ENCODE measurements at places on chromosomes 12 and 14.

DNA sequence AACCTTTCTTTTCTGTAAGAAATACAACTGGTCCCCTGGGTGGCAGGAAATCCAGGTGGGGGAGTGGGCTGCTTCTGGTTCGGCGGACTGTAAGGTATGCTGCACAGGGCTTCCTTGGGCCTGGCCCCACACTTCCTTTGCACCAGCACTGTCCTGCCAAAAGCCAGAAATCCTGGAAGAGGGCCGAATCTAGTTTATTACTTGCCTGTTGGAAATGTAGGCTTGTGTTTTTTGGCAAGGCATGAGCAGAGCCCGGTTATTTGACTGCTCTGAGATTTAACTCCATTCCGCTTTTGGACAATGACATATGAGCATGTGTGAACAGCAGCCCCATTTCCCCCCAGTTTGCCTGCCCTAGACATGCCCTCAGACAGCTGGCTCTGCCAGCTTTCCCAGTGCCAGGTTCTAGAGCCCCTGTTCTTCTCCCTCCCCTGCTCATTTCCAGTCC lies 86.6 kb downstream of the BORCS5 start:
- DNase-seq, result no peak

DNA sequence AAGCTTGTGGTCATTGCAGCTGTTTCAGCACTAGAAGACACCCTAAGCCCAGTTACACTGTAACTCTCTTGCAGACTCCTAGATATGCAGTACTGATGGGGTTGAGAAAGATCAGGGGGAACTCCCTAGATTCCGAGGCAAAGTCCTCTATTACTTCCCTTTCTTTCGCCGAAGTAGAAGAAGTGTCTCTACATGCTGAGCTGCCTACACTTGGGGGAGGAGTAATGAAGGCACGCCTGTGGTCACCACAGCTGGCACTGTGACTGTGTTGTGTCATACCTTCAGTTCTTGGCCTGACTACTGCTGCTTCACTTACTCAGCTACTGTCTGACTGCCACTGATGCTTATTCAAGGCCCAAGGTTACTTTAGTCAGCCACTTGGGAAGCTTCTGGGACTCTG lies 35.1 kb upstream of the RPL10L start:
- no peak for DNase-seq

GRCh38 chr14:73007835-73008234 lies 19.1 kb downstream of the ZFYVE1 start:
- no peak for DNase-seq

DNA sequence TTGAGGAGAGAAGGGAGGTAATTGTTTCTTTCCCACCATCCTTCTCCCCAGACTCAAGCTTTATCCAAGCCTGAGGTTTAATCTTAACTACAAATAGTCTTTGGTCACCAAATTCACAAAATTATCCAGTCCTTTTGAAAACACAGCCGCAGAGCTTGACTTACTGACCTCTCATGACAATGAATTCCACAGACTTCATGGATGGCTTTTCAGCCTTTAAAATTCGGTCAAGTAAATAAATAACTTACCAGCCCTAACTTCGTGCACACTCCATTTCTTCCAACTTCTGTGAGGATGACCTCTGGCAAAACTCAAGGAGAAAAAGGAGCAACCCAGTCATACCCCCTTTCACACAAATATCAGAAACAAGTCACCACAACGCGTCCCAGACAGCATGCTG lies 137.0 kb upstream of the CDKN3 start:
- no peak for DNase-seq

DNA sequence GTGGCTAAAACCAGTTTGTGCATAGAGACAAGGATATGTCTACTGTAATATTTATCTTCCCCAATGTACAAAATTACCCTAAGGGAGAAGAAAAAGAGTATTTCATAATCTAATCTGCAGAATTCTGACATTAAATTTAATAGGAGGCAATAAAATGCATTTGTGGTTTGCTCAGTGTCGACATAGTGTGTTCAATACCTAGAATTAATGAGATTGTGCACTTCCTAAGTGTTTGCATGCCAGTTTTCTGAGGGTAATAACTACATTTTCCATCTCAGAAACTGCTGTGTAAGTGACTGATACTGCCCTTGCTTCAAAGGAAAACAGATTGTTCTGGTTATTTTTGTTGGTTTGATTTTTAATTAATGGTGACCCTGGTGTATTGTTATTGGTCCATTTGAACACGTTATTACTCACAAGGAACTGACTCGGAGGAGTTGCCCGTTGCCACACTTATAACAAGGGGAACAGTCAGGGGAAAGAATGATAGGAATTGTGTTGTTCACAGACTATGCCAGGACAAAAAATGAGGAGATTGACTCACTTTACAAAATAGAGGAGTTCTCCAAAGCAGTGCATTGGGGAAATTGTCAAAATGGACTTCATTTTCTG lies 960.3 kb upstream of the TMEM132C start:
- DNase-seq, result no peak

GRCh38 chr12:65956056-65956738 lies 131.9 kb downstream of the HMGA2 start:
- no peak for DNase-seq

DNA sequence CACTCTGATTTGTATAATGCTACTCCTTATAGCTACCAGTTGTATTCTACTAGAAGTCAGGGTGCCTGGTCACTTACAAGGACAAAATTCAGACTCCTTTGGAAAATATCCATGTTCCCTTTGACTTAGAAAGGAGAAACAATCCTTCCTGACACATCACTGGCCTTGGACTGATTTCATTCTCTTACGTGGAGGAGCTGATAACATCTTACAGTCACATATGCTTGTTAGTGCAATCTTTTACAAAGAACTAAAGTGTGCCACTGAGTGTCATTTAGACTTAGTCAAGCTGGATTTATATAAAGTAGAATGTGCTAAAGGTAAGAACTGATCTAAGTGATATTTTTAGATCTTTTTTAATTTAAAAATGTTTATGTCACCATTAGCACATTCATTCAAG lies 131.0 kb upstream of the TMTC2 start:
- no peak for DNase-seq

- peak; percentile 88 for DNase-seq
Observed at GRCh38 chr14:106790189-106791036, 1264.0 kb downstream of the TMEM121 start.

DNA sequence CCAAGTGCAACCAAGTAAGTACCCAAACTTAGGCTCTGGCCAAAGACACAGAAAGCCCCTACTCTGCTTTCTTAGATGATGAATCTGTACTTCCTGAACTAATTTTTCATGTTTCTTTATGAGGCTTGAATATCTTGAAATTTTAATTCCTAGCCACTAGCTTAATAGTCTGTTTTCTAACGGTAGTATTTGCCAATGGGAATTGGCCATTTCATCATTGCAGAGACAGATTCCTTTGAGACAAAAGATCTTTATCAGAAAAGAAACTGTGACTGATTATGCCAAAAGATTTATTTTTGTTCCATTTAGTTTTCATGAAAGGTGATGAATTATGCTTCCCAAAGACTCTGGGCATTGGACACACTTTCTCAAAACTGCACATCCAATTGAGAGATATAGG lies 48.7 kb downstream of the DAD1 start:
- DNase-seq, result no peak

DNA sequence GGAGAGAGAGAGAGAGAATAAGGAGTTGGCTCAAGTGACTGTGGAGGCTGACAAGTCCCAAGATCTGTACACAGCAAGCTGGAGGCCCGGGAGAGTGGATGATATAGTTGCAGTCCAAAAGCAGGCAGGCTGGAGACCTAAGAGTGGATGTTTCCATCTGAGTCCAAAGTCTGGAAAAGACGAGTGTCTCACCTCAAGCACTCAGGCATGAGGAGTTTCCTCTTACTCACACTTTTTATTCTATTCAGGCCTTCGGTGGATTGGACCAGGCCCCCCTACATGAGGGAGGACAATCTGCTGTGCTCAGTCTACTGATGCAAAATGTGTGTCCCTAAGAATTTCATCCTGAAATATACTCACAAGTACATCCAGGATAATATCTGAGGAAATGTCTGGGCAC lies 484.6 kb downstream of the VRK1 start:
- no peak for DNase-seq

DNA sequence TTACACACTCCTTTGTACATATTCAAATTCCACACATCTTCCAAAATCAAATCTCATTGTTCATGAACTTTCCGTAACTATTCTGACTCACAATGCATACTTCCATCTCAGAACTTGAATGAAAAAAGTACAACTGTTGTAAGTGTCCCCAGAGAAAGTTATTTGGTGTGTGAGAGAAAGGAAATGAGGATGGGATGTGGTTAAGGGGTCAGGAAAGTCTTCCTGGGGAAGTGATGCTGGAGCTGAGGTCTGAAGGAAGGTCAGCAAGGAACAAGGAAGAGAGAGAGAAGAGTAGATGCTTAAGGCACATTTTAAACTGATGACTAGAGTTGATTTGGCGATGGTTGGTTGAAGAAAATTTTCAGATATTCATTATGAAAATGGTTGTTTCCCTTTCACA lies 340.0 kb upstream of the STXBP6 start:
- no peak for DNase-seq

- no peak for DNase-seq
Observed at GRCh38 chr12:41151793-41152192, 36.3 kb upstream of the PDZRN4 start.

- DNase-seq, result no peak
Observed at GRCh38 chr12:108802101-108802961, 55.1 kb downstream of the SSH1 start.

DNA sequence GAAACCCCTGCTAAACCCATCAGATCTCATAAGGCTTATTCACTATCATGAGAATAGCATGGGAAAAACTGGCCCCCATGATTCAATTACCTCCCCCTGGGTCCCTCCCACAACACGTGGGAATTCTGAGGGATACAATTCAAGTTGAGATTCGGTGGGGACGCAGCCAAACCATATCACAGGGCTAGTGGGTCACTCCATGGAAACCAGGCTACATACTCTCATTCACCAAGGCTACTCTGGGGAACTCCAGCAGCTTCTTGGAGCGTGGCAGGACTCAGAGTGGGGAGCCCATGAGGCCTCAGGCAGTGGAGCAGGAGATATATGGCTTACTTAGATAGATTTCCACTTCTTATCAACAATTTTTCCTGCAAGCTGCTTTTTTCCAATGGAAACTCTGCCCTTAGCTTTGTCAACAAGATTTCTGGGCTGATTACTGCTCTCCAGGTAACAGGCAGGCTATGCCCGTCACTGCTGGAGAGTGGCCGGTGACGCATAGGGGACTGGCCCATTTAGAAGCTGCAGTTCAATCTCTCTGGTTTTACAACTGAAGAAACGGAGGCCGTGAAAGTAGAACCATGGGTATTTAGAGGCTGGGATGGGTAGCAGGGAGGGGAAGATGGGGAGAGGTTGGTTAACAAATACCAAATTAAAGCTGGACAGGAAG lies 16.5 kb downstream of the VDR start:
- DNase-seq, result no peak

DNA sequence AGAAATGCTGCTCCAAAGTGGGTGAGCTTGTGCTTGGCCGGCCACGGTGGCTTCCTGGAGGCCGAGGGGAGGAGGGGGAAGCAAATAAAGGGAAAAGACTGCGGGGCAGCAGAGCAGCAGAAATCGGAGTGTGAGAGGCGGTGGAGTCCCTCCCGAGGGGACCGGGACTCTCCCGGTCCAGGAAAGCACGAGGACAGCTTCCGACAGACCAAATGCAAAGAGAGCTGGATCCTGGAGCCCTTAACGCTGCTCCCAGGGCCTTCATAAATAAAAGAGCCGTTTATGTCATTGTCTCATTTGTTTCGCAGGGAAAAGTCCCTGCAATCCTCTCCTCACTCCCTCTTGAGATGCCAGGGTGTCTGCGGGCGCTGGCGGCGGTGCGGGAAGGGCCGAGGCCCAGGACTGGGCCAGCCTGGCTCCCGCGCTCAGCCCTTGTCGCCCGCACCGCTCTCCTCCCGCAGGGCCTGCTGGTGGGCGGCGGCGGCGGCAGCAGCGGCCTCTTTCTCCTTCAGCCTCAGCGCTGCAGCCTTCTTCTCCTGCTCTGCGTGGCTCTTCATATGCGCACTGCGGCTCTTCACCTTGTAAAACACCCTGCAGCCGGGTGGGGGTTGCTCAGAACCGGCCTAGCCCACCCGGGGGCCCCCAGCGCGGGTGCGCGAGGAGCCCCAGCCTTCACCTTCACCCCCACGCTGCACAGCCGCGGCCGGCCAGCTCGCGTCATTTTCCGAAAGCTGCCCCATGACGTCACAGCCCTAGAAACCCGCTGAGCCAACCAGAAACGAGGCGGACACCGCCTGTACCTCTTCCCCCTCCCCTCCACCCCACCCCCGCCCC lies 4.5 kb upstream of the PNMA1 start:
- no peak for DNase-seq

DNA sequence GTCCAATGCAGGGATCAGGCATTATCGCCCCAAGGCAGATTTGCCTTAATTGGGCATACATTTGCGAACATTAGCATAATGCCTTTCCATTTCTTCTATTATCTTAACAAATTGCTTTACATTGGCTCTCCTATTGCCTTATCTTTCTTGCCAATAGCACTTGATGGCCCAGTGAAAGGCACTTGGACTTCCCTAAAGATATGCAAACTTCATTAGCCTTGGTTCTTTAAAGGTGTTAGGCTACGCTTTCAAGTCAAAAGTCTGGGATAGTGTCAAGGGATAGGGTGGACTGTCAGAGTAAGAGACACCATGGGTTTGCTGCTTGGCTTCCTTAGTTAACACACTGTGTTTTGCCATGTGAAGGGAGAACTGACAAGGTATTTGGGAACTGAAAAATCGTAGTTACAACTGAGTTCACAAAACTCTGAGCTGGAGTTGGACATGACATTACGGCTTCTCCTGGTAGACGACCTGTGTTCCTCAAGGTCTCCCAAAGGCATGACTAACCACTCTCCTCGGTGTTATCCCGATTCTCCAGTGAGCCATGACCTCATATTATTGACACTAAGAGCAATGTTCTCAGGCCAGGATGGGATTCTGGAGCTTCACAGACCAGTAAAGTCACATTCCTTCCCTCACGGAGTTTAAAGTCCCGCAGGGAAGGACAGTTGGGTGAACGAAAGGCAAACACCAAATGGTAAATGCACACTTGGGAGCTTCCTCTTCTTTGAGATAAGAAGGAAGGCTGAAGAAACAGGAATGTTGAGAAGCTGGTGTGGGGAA lies 65.2 kb downstream of the TBC1D30 start:
- DNase-seq, result no peak

DNA sequence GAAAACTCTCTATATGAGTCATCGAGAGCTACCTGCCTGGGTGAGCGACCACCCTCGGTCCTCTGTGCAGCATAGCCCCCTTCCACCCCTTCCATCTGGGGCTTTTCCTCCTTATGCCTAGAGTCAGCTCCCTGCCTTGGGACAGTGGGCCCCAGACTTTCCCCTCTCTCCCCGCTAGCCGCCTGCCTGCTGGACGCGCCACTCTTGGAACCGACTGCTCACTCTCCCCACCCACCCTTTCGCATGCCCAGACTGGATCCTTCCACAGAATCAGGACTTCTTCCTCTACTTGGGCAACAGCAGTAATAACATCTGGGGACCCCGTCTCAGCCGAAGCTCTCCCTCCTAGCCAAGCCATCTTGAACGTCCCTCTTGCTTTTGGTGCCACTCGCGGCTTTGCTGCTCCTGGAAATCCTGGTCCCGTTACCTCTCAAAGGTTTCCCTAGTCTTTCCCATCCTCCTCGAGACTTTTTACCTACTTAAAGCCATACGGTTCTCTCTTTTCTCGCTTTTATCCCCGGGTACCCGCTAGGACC lies 671 bp downstream of the ESYT1 start:
- peak; percentile 38 for DNase-seq
